ENCODE measurements at places on chromosomes 13 and 19.

GRCh38 chr19:6687114-6687513, 17.2 kb upstream of the TNFSF14 start:
- DNase-seq, result no peak

DNA sequence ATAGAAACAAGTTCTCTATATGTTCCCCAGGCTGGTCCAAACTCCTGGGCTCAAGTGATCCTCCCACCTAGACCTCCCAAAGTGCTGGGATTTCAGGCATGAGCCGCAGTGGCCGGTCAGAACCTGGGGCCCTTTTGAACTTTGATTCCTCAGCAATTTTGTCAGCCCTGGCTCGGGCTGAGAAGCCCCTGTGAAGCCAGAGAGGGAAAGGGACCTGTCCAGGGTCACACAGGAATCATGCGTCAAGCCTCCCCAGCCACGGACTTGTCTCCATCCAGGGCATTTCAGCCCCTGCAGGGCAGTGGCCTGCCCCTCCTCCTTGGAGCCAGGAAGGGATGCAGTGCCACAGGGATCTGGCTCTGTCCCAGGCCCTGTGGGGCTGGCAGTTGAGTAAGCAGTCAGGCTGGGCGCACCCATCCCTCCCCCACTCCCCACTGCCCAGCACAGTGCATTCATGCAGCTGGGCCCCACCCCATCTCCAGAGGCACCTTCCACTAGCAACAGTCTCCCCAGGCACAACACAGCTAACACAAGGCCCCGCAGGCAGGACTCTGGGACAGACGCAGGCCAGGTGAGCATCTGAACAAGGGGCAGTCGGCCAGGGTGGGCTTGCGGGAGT, at the start of gene CAPS:
CAPS (plus strand) TSS at position 516 of the 619 bp plus-strand sequence. CDS start 153 bp downstream, outside the sequence.
- peak; percentile 71 for DNase-seq

DNA sequence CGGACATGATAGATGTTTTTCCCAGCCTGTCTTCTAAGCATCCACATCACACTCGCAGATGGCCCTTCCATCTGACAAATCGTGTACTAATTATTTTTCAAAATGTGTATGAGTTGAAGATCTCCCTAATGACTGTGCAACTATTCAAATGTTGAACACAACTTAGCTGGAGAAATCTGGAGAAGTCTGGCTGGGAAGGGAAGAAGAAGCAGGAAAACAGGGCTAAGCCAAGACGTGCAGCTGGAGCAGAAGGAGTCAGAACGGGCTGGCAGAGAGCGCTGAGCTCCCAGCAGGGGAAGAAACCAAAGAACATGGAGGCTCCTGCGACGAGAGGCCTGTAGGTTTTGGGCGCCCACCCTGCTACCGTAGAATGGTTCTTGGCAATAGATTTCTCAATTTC, 13.2 kb upstream of the LATS2 start:
- DNase-seq, result no peak

DNA sequence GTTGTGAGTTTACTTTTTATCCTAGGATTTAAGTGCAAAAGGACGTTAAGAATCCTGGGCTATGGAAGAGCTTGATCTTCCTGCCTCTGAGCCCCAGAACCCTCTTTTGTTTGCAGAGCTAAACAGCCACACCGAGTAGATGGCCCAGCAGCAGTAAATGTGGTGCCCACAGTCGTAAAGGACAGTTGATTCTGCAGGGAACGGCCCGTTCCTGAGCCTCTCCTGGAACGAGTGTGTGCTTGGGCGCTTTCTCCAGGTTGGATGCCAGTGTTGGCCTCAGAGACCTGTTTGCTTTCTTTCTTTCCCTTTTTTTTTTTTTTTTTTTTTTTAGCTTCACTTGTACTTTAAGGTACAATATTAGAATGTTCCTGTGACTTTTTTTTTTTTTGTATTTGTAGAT, 41.7 kb downstream of the SPATA13 start:
- no peak for DNase-seq

- DNase-seq, result no peak
Measured at GRCh38 chr13:34347784-34348573, 530.0 kb downstream of the RFC3 start.

DNA sequence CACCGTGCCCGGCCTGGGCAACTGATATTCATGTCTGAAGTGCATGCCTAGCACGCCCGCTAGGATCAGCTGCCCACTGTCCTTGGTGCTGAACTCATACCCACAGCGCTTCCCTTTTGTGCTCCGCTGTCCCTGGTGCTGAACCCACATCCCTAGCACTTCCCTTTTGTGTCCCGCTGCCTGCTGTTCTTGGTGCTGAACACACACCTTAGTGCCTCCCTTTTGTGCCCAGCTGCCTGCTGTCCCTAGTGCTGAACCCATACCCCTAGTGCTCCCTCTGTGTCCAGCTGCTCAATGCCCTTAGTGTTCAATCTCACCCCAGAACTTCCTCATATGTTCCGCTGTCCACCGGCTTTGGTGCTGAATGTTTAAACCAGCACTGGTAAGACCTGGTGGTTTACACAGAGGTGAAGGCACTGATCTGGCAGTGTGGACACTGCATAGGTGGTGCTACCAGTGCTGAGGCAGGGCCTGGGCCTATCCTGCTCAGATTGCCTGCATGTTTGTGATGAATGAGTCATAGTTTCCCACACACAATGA, 26.3 kb upstream of the SIGLEC11 start:
- DNase-seq, result peak; percentile 96

Measured in NCI-H226 (cell line).